ENCODE measurements at places on chromosomes 4 and X.
A peak's percentile ranks its signal among the peaks of the same experiment; 100 is the strongest.

- no peak for DNase-seq
Observed at GRCh38 chr4:41631523-41631922, 93.6 kb downstream of the LIMCH1 start.

- no peak for DNase-seq
Observed at GRCh38 chr4:168273838-168274237, 44.7 kb downstream of the DDX60 start.

DNA sequence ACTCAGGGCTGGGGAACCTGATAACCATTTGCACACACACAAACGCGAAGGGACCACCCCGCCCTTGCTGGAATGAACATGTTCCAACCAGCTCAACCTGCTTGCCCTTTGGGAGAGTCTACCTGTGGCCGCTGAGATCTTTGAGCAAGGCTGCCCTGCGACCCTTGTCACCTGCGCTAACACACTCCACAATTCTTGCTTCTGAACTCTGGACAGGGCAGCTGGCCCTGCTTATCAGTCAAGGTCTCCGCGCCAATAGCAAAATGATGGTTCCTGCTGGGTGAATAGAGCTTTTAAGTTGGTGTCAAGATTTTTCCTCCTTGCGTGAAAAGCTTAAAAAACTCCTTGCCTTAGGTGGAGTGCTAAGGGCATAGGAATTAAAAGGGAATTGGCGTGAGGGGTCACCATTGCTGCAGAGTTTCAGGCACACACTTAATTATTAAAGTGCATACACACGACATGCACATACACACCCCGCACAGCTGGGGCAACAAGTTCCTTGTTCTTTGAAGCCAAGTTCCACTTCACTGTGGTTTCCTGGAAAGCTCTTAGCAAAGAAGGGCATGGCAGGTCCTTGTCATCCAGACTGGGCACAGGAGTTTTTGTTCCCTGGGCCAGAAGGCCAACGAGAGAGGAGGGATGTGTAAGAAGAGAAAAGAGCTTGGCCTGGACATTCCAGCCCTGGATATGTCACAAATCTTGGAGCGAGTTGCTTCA lies 207.7 kb downstream of the STIM2 start:
- no peak for DNase-seq

DNA sequence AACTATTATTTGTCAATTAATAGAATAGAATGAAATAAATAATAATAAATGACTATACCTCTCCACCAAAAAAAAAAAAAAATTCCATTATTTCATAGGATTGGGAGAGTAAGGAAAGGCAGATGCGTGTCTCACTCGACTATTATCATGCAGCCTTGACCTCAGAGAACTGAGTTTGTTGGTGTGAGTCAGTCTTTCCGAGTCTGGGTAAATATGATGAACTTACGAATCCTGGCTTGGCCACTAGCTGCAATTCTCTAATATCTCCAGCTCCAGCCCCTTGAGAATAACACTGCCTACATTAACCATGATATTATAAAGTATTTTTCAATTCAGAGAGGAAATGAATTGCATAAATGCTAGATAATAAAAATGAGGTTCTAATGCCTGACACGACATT lies 46.6 kb upstream of the DHX15 start:
- DNase-seq, result no peak

GRCh38 chr4:2962614-2963174 lies 512 bp downstream of the NOP14 start:
- no peak for DNase-seq

- no peak for DNase-seq
Observed at GRCh38 chr4:3434881-3435685, 6.7 kb upstream of the HGFAC start.

DNA sequence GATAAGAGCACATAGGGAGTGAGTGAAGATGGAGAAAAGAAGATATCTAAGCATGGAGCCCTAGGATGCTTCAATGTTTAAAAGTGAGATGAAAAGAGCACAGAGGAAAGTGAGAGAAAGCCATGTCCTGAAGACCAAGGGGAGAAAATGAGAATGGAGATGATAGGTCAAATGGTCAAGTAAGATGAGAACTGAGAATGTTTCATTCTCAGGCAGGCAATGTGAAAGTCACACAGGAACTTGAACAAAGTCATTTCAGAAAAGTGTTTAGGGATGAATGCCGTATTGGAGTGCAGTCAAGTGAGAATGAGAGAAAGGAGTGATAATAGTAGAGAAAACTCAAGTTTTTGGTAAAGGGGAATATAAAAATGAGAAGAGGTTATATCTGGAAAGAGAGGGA lies 148.7 kb upstream of the PTCHD1 start:
- DNase-seq, result no peak

- DNase-seq, result no peak
Observed at GRCh38 chr4:79296768-79297428, 29.0 kb downstream of the NAA11 start.

GRCh38 chrX:115690511-115691216 lies 129.7 kb downstream of the PLS3 start:
- peak; percentile 51 for DNase-seq

GRCh38 chr4:16116493-16116990 lies 32.7 kb upstream of the PROM1 start:
- DNase-seq, result no peak

GRCh38 chr4:86108137-86108536 lies 251.7 kb downstream of the MAPK10 start:
- no peak for DNase-seq

- no peak for DNase-seq
Observed at GRCh38 chrX:96685210-96686099, 813 bp downstream of the DIAPH2 start.

- DNase-seq, result no peak
Observed at GRCh38 chr4:16106956-16107355, 23.1 kb upstream of the PROM1 start.

DNA sequence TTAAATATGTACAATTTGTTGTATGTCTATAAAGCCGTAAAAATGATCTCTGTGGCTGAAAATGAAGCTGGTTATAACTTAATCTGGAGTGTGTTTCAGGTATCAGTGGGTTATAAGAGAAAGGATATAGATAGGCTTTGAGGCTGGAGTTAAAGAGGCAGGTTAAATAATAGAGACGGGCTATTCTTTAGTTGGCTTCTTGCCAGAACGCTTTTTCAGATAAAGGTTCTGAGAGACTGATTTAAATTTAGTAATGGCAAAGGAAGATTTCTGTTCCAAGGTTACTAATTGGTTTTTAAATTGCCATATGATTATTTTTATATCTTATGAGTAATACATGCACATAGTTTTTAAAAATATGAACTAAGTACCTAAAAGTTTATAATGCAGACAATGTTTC lies 117.4 kb downstream of the AWAT2 start:
- DNase-seq, result no peak

DNA sequence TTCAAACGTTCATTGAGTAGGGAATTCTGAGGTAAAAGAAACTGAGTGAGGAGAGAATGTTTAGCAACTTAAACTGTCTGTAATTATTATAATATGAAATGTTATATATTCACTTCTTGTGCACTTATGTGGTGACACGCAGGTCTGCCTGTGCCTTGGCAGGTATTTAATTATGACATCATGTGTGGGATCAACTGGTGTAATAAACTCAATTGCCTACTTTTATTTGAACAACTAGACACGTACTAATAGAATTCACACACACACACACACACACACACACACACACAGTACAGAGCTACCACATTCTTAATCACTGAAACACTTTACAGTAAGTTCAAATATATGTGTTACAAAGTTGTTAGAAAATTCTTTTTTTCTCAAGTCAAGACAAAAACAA lies 20.7 kb upstream of the SLC25A31 start:
- DNase-seq, result no peak

DNA sequence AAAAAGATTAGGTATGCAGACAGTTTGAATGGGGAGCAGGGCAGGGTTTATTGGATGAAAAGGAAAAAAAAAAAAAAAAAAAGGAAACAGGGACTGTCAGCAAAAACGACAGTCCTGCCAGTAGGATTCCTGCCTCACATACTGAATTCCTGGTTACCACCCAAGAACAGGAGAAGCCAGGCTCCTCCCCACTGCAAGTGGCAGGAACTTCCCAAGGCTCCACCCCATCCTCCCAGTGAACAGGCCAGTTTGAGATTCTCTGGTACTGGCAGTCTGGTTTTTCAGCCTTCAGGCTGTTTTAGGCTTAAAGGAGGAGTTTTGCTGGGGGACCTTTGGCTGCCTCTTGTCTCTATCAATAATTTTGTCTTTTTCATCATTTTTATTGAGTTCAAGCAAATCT lies 360.0 kb upstream of the CXorf51A start:
- no peak for DNase-seq

GRCh38 chr4:122662701-122663100 lies 41.8 kb upstream of the IL21 start:
- DNase-seq, result no peak

DNA sequence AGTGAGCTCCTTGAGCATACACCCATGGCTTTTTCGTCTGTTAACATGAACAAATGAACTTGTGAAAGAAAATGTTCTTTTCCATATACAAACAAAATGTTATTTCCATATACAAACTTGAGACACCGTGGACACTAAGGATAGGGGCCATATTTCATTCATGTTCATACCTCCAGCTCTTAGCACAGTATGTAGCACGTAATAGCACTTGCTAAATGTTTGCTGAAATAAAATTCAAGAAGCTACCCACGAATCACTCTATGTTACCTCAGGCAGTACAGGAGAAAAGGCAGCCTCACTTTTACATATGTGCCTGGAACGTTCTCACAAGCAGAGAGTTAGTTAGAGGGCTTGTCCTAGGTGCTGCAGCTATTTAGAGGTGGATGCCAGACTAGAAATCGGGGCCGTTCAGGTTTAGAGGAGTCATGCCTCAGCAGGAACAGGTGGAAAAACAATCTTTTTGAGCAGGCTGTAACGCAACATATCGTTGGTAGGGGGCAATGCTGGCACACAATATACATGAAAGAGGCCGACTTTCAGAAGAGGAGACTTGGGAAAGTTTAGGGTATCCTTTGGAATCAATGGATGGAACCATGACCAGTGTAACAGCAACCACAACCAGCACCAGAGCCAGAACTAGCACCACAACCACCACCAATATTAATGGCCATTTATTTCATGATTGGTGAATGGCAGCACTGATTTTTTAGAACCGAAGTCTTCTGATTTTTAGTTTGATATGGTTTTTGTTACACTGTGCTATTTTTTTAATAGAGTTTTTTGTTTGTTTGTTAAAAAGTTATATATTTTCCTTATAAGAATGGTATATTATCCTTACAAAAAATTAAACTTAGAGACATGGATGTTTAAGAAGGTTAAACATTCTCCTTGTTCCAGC lies 14.8 kb upstream of the PAQR3 start:
- no peak for DNase-seq

GRCh38 chr4:52939325-52939724 lies 77.2 kb downstream of the RASL11B start:
- no peak for DNase-seq

DNA sequence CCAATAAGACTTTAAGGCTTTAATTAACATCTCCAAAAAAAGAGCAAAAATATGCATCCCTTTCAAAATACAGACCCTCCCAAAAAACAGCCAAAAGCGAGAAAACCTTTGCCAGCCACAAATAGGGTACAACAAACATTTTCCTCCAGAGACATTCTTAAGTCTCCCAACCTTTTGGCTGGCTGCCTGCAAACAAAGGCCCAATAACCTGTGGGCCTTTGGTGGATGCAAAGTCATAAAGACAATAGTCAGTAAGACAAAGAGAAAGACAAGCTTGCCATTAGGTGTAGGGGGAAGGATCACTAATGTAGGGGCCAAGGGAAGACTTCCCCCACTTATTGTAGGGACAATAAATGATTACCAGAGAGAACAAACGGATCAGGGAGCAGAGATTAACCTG lies 215.5 kb upstream of the ZFP42 start:
- DNase-seq, result no peak

- no peak for DNase-seq
Observed at GRCh38 chr4:176735300-176735699, 57.4 kb downstream of the VEGFC start.

DNA sequence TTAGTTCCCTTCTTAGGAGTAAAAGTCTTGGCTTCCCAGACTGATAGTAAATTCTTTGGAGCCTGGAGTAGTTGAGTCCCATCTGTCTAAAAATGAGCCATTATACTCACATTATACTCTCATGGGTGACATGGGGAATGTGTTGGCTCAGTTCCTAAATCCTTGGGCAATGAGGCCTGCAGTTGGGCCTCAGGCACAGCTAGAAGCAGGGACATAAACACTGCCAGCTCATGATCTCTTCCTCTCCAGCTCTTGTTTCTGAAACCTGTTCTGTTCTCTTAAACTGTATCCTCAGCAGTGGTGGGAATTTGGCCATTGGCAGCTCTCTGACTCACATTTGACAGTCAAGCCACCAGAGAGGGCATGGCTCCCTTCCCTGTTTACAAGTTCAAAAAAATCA lies 212.5 kb downstream of the SPATA18 start:
- no peak for DNase-seq

All from right renal pelvis (tissue), 4 donors.